Nucleus accumbens (tissue), 56 donors: ENCODE measurements at places on chromosomes 13 and 19.

DNA sequence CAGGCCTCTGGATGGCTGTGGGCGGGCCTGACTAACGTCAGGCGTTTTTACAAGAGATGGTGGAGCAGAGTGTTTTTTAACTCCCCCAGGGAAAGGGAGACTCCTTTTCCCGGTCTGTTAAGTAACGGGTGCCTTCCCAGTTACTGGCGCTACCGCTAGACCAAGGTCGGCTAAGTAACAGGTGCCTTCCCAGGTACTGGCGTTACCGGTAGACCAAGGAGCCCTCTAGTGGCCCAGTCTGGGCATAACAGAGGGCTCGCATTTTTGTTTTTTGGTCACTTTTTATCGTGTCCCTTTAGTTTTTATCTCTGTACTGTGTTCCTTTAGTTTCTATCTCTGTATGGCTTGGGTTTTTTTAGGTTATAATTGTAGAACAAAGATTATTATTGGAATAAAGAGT lies 10.0 kb downstream of the ZNF383 start:
- no peak for DNase-seq

DNA sequence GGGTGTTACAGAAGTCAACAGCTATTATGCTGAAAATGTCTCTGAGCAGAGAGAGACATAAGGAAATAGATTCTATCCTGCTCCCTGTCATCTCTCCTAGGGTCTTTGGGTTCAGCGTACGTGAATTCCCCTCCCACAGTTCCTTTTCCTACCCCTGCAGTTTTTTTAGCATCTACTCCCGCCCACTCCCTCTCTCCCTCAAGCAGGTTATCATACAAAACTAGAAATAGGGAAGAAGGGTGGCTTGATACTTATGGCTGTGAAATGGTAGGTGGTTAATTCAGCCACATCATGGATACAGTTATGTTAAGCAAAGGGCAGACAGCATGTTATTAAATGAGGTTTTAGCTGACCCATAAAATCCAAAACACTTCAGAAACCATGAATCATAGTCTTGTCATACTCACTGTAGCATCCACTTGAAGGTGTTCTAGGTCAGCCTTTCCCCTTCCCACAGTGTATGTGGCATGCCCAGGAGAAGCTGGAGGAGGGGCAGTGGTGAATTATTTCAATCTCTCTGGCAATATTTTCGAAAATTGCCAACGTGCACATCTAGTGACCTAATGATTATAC lies 236.8 kb upstream of the SERP2 start:
- no peak for DNase-seq

DNA sequence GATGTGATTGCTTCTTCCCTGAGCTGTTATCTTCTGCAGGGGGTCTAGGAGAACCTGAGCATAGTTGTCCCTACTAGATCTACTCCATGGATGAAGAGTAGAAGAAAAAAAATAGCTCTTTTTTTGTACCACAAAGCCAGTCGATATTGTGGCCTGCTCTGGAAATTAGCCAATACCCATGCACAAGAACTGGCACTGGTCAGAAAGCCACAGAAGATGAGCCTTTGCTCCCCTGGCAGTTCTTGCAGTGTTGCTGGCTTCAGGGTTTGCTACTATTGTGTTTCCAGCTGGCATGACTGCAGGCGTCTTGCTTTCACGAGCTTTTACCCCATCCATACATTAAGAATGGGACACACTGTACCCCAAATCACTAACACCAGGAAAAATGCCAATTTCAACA lies 547.7 kb upstream of the KLF12 start:
- no peak for DNase-seq

GRCh38 chr19:55485439-55486011 lies 537 bp downstream of the NAT14 start:
- no peak for DNase-seq

DNA sequence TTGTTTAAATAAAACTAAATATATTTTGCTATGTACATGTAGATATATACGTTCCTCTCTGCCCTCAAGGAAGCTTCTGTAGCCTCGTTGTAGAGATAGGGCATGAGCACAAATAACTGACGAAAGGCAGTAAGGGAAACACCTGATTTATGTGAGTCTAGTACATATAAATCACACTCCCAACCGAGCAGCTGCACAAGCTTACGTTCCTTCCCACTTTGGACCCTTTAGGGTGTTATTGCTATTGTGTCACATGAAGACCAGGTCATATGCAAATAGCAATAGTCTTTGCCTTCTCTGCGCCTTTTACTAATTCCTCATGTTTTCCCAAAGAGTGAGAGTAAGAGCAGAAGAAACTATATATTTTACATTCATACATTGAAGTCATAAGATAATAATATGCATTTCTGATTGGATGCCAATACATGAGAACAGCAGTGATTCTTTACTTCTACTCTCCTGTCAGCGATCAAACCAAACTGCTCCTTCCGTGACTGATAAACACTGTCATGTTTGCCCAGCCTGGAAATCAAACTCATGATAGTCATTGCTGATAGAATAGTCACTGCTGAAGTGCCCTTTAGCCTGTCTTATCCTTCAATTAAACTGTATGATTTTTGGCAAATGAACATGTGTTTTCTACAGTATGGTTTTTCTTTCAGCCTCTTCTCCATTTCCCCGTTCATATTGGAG lies 127.2 kb upstream of the MAB21L1 start:
- no peak for DNase-seq

GRCh38 chr13:65488606-65489005 lies 1741.5 kb downstream of the PCDH9 start:
- no peak for DNase-seq
